ENCODE measurements at places on chromosomes 7 and 10.

- DNase-seq: no peak
Observed at GRCh38 chr10:30781670-30782121, 152.1 kb upstream of the LYZL2 start.

GRCh38 chr10:104146882-104147281 is 24.9 kb downstream of the SFR1 start:
- DNase-seq: no peak

- DNase-seq: no peak
Observed at GRCh38 chr10:77032188-77032570, 605.4 kb downstream of the KCNMA1 start.

DNA sequence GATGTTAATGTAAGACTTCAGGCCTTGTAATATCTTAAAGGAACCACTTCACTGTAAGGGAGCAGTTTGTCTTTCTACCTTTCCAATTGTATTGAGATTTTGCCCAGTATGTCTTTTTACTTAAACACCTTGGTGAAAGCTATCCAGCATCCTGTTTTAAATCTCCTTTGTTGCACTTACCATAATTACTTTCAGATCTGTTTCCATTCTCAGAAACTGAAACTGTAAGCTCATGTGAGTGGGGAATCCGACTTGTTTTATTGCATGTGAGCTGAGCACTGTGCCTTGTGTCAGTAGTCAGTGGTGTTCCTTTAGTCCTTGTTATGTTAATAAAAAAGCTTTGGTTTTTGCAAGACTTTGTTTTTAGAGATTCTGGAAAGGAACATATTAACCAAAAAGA is 42.2 kb downstream of the BMPR1A start:
- DNase-seq: no peak

GRCh38 chr10:47457826-47458225 is 26.1 kb downstream of the ANXA8 start:
- DNase-seq: no peak

DNA sequence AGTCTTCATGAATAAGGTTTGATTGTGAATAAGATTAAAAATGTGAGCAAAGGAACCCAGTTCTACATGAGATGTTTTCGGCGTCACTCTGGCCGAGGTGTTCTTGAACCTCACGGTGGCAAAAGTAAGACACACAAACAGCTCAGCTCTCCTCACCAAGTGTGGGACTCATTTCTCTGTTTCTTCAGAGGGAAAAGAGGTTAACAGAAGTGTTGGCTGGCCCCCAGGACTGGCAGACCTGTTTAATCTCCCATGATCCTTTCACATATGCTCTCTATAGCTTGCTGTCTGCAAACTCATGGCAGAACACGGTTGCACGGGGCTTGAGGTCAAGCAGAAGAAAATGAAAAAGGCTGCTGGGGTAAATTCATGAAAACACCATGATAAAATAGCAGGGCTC is 394.4 kb downstream of the CALN1 start:
- DNase-seq: no peak
